Small intestine (tissue), 16 donors: ENCODE measurements at places on chromosomes 3 and 15.

GRCh38 chr3:126558336-126559071, at the start of gene C3orf22:
TSS of gene C3orf22 (minus strand) at chr3:126558932. CDS start at chr3:126553390, 5,542 bp downstream.
- no peak for DNase-seq

DNA sequence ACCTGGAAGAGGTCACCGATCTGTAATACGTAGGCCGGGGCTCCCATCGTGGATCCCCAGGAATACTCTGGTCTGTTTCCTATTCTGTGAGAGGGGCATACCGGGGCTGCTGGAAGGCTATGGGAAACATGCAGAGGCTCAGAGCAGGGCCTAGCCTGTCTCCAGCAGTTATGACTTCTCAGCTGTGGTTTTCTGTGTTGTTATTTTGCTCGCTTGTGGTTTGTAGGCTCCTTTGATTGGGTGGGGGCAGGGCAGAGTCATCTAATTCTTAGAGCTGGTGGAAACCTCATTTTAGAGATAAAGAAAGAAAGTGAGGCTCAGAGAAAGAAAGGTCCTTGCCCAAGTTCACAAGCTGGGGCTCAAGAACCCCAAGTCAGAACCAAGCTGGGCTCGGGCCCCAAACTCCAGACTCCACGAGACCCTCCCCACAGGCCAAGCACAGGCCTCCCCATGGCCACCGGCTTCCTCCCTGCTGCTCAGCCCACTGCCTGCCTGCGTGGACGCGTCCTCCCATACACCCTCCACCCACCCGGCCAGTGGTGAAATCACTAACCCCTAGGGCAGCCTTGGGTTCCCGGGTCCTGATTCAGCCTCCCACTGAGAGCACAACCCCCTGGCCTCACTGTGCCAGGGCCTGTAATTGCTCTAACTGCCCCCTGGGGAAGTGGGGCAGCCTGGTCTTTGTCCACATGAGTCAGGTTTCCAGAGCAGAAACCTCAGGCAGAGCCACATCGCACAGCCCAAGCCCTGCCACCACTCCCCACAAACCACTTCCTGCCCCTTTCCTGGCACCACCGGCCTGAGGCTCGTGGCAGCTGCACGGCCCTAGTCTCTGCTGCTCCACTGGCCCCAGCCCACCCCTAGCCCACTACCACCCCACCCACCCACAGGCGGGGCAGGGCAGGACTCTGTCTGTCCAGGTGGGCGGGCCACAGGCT, 270.8 kb downstream of the UACA start:
- peak; percentile 39 for DNase-seq

DNA sequence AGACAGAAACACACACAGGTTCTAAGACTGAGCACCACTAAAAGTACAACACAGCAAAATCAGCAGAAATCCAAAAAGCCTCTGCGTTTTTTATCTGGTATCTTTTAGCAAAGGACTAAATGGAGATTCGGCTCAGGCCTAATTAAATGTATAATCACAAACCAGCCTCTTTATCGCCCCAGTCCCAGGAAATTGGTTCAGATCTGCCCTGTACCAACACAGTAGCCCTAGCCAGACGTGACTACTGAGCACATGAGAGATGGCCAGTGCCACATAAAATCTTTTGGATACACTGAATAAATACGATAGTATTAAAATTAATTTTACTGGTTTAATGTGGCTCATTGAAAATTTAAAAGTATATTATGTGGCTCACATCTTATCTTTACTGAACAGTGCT, 19.7 kb downstream of the TBC1D2B start:
- no peak for DNase-seq

- DNase-seq, result no peak
Observed at GRCh38 chr3:134337071-134337482, 37.2 kb downstream of the AMOTL2 start.

GRCh38 chr3:180430896-180431295, 171.1 kb upstream of the TTC14 start:
- no peak for DNase-seq

DNA sequence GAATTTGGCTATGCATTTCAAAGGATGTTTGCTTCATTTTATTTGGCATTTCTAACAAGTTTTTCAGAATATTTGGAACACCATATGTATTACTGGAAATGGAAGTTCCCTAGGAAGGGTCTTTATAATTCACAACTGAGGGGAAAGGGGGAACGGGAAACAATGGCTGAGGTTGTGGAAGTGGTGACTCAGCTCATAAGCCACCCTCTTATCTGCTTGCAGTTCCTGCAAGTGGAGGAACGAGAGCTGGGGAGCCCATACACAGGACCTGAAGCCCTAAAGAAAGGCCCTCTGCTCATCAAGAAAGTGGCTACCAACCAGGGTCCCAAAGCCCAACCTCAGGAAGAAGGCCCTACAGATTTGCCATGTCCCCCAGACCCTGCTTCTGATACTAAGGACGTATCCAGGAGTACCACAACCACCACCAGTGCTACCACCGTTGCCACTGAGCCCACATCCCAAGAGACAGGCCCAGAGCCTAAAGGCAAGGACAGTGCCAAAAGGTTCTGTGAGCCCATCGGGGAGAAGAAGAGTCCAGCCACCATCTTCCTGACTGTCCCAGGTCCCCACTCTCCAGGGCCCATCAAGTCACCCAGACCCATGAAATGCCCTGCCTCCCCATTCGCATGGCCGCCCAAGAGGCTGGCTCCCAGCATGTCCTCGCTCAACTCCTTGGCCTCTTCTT, 37.9 kb downstream of the ESYT3 start:
- DNase-seq, result no peak

GRCh38 chr3:142609136-142609535, 12.9 kb downstream of the PLS1 start:
- DNase-seq, result no peak

- DNase-seq, result peak; percentile 72
Observed at GRCh38 chr15:70127770-70128413, 30.2 kb upstream of the TLE3 start.

DNA sequence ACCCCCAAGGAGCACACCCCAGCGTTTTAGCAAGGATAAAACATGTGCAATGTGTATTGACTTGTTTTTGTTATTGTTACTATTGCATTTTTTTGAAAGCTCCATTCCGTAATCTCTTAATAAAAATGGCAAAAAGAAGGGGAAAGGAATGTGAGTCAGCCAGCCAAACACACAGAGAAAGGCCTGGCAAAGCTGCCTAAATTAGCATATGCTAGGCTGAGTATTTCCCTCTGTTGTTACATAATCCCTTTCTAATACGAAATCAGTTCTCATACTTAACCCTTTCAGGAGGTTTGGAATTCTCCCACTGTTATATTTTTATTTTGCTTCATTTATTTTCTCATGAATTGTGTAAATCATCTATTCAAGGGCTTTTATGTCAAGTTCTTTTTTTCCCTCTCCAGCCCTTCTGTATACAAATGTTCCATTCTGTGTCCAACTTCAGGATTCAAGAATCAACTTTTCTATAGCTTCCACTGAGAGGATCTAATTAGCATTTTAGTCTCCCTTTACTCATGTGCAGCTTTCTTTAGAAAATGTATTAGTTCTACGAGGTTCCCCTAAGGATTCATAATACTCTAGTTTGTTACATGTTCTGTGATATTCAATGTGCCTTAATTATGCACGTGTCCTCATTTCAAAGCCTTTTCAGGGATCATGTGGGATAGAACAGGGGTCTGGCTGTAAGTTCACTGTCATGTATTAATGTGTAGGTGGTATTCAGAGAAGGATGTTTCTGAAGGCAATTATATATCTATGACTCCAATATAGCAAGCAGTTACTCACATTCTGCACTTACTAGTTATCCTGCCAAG, 9.2 kb downstream of the CADM2 start:
- DNase-seq, result no peak

GRCh38 chr3:146468234-146468633, 1.1 kb downstream of the PLSCR2 start:
- no peak for DNase-seq

GRCh38 chr3:197317250-197317963, 19.0 kb upstream of the DLG1 start:
- no peak for DNase-seq

DNA sequence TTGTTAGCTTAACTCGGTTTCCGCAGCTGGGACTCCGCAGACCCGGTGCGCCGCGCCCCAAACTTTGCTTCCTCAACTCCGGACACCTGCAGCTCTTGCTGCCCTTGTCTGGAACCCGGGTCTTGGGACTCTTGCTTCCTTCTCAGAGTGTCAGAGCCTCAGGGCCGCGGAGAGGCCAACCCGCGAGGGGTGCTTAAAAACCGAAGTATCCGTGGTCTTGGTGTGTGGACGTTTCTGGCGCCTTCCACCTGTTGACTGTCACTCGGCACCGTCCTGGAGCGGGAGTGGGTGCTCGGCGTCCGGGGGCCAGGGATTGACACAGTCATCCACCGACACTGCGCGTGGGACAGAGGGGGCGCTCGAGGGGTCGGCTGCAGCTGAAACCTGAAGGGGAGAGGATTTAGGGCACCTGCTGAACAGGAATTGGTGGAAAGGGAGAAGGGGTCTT, 386 bp downstream of the SQOR start:
- DNase-seq, result peak; percentile 85

GRCh38 chr3:46959161-46959511, 17.4 kb downstream of the CCDC12 start:
- DNase-seq, result no peak

DNA sequence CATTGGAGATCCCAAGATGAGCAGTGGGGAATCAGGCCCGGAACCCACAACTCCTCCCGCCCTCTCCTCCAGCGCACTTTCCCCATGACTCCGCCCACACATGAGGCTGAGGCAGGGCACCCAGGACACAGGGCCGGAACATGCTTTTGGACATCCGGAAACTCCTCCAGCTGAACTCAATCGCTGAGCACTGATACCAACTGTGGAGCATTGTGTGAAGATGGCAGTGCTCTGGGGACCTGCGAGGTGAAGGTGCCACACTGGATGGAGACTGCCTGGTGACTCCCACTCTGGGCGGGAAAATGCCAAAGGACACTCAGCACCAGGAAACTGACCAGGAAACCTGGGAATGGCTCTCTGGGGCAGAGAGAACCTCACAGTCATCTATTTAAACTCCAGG, 189.1 kb downstream of the FAM43A start:
- DNase-seq, result no peak

DNA sequence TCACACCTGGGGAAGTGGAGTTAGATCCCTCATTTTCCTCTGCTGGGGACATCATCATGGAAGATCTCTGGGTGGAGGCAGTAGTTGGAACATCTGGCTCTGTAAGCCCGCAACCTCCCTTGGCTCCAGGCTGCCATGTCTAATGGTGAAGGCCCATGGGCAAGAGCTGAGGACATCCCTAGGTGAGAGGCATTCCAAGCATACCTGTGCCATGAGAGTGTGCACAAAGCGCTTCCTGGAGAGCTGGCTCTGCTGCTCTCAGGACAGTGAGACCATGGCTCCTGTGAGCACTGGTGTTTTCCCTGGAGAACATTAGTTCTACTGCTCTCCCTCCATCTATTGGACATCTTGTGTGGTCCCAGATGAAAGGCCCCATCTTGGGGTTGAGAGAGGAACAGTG, 7.7 kb downstream of the MAPKAPK3 start:
- DNase-seq, result no peak

DNA sequence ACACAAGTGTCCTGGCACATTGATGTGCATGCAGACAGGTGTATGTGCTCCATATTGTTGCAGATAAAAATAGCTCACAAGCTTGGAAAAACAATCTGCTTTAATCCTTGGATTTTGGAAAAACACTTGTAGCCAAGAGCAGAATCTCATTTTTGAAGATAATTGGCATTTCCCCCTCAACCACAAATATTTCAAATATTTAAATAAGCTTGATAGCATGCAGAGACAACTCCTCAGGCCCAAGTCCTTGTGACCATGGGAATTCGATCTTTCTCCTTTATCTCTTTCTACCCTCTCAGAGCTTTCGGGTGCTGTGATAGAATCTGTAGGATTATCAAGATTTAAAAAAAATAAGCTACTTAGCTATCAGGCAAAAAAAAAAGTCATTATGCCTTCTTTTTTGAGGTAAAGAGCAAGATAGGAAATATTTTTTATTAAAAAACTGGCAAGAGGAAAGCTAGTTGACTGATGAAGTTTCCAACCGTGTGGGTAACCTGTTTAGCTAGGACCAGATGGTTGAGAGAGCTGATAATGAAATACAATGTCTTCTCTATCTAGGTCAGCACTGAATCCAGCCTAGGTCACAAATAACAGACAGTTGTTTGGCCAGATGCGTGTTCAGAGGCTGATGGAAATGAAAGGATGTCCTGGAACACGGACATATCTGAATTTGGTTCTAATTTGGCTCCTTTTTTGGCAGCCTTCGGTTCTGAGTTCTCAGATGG, 54.9 kb upstream of the SNRK start:
- no peak for DNase-seq

- no peak for DNase-seq
Observed at GRCh38 chr3:43073836-43074220, 32.1 kb downstream of the POMGNT2 start.

DNA sequence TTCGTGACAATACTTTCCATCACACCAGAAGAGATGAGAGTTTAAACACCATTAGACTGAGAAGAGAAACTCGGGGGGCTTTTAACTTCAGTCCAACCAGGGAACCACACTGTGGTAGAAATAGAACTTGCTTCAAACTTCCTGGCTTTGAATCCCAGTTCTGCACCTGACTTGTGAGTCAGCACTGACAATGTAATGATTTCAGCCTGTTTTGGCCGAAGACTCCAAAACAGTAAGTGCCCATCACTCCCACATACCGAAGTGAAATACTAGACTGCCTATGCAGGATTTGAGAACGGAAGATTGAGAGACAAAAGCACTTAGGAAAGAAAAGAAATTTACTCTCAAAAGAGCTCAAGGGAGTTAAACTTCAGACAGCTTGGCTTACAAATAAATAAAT, 27.0 kb downstream of the C2CD4B start:
- DNase-seq, result peak; percentile 31
